Neural crest cell (in vitro differentiated cells): ENCODE measurements at places on chromosomes 16 and 17.

GRCh38 chr17:8711291-8711690 is 33.3 kb downstream of the CCDC42 start:
- H3K4me1 ChIP-seq = peaks cover 4% of the 10 kb centered on the region
- DNase-seq = no peak
- H3K36me3 ChIP-seq = no peaks in the 10 kb centered on the region
- no peak overlapping the region for H3K27ac ChIP-seq
- no peaks in the 10 kb centered on the region for H3K27me3 ChIP-seq

GRCh38 chr17:1077581-1077985 is 80.7 kb downstream of the TIMM22 start:
- no peaks in the 10 kb centered on the region for H3K4me1 ChIP-seq
- no peak overlapping the region for H3K27ac ChIP-seq
- no peak for DNase-seq
- no peaks in the 10 kb centered on the region for H3K36me3 ChIP-seq
- no peaks in the 10 kb centered on the region for H3K27me3 ChIP-seq

- no peaks in the 10 kb centered on the region for H3K27me3 ChIP-seq
- H3K36me3 ChIP-seq = peaks cover 3% of the 10 kb centered on the region
- no peak for DNase-seq
- peaks cover 15% of the 10 kb centered on the region for H3K4me1 ChIP-seq
- H3K27ac ChIP-seq = peak overlapping the region; percentile 91
Observed at GRCh38 chr16:86934581-86935375, 356.4 kb downstream of the FOXL1 start.

DNA sequence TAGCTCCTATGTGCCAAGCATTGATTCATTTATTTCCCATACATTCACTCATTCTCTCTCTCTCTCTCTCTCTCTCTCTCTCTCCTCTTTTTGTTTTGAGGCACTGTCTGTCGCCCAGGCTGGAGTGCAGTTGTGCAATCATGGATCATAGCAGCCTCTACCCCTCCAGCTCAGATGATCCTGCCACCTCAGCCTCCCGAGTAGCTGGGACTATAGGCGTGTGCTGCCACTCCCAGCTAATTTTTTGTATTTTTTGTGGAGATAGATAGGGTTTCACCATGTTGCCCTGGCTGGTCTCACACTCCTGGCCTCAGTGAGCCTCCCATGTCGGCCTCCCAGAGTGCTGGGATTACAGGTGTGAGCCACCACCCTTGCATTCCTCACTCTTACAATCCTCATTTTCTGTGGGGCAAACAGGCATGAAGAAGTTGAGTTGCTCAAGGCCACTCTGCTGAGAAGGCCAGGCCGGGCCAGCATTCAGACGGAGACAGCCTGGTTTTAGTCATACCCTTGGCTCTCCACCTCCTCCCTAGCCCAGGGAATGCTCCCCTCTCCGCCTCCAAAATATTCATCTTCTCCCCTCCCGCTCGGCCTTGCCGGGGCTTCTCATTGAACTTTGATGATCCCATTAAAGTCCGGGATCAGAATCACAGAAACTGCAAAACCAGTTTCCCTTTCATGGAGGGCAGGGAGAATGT is 765 bp upstream of the PRM2 start:
- H3K27ac ChIP-seq = peak overlapping the region; percentile 51
- no peak overlapping the region for H3K4me3 ChIP-seq
- DNase-seq = no peak
- H3K4me1 ChIP-seq = peaks cover 17% of the 10 kb centered on the region
- H3K27me3 ChIP-seq = no peaks in the 10 kb centered on the region
- H3K36me3 ChIP-seq = no peaks in the 10 kb centered on the region

DNA sequence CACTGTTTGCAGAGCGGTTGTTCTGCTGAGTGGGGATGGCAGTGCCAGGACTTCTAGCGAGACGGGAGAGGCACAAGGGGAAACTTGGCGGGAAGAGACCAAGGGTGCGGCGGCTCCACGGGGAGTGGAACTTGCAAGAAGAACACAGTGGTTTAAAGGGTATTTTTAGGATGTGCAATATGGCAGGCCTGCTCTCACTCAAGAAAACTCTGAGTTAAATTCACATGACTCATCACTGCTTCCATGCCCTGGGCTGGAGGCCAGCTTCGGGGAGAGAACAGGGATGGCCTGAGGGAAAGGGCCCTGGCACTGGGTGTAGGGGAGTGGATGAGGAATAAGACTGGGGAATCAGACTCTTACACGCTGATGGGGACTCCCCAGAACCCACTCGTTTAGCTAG is 13.3 kb upstream of the CD300LD start:
- no peak for DNase-seq
- H3K36me3 ChIP-seq = no peaks in the 10 kb centered on the region
- no peak overlapping the region for H3K4me3 ChIP-seq
- H3K27ac ChIP-seq = no peak overlapping the region
- H3K4me1 ChIP-seq = peaks cover 4% of the 10 kb centered on the region
- H3K27me3 ChIP-seq = peaks cover 53% of the 10 kb centered on the region

DNA sequence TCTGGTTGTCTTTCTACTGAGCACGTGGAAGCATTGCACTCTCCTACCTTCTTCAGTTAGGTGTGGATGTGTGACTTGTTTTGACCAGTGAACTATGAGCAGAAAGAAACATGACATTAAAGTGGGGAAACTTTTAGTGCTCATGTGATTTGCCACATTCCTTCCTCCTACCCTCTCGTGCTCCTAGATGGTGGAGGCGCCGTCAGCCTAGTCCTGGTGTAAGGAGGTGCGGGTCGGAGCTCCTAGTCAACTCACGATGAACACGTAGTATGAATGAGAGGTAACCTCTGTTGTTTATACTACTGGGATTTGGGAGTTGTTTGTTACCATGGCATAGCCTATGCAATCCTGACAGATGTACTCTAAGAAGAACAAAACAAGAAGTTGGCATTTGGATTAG is 47.4 kb downstream of the KSR1 start:
- H3K4me3 ChIP-seq = no peak overlapping the region
- H3K4me1 ChIP-seq = peaks cover 7% of the 10 kb centered on the region
- H3K27ac ChIP-seq = no peak overlapping the region
- no peaks in the 10 kb centered on the region for H3K27me3 ChIP-seq
- DNase-seq = no peak
- H3K36me3 ChIP-seq = peaks cover 21% of the 10 kb centered on the region
